ENCODE measurements at places on chromosomes 13 and 19.

DNA sequence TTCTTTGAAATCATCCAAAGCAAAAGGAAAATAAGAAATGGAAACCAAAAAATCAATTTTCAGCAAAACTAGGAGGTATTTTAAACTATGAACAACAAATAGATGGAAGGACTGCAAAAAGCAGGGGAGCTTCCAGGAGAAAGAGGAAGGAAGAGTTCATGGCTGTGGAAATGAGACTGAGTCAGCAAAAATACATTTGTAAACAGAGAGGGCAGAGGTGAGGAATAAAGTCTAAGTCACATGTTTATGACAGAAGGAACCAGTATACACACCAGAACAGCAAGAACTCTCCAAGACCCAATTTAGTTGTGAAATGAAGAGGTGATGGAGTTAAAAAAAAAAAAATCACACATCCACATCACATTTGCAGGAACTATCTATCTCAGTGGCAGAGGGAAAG is 69.6 kb downstream of the RNASEH2B start:
- no peak for DNase-seq

GRCh38 chr13:109743706-109744453 is 42.5 kb downstream of the IRS2 start:
- no peak for DNase-seq

GRCh38 chr19:17490411-17490810 is 20.1 kb downstream of the SLC27A1 start:
- DNase-seq, result no peak

GRCh38 chr13:97224544-97225300 is 2.6 kb downstream of the MBNL2 start:
- DNase-seq, result no peak

DNA sequence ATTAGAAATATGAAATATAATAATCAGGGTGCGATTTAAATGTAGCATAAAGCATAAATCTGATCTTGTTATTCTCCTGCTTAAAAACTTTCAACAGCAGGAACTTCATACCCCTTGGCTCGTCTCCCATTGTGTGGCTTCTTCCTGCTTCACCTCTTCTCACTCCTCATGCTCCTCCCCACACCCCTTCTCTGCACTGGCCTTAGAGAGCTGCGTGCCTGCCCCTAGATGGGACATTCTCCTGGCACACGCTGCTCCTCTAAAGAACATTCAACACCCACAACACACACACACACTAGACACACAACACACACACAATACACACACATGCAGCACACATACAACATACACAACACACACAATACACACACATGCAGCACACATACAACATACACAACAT is 104.6 kb upstream of the RAP2A start:
- DNase-seq, result no peak

- no peak for DNase-seq
These were observed 20.9 kb downstream of the TECR start for GRCh38 chr19:14550201-14550754.

GRCh38 chr19:41604831-41605230 is 22.0 kb downstream of the CEACAM4 start:
- no peak for DNase-seq
